ENCODE measurements at places on chromosomes 5 and 9.

GRCh38 chr9:37617161-37617560 lies 24.8 kb upstream of the TOMM5 start:
- DNase-seq: no peak

GRCh38 chr5:102196481-102196880 lies 99.6 kb downstream of the SLCO4C1 start:
- DNase-seq: no peak

- no peak for DNase-seq
Observed at GRCh38 chr5:179273073-179273435, 72.2 kb downstream of the ADAMTS2 start.

GRCh38 chr5:40879163-40879942 lies 29.9 kb upstream of the C7 start:
- DNase-seq: peak; percentile 33

GRCh38 chr5:26482810-26483375 lies 555.5 kb downstream of the CDH9 start:
- DNase-seq: peak; percentile 30

- DNase-seq: no peak
Observed at GRCh38 chr5:32740651-32741050, 29.5 kb downstream of the NPR3 start.

- DNase-seq: no peak
Observed at GRCh38 chr5:35804201-35804653, 52.5 kb upstream of the IL7R start.

- peak; percentile 34 for DNase-seq
Observed at GRCh38 chr9:79123415-79123814, 448.4 kb upstream of the TLE4 start.

GRCh38 chr5:78744951-78745534 lies 96.5 kb upstream of the LHFPL2 start:
- DNase-seq: no peak

DNA sequence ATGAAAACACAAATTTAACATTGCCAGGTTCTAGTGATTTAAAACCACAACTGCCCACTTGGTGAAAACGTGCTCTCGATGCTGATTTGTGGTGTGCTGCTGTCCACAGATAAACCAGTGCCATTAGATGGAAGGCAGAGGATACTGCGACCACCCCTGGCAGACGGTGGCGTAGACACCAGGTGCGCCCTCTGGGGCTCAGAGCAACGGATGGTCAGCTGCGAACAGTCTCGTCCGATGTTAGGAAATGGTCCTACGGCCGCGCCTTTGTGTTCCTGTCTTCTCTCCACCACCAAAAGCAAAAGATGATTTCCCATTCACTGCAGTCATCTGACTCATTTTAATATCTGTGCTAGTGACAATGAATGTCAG lies 43.2 kb downstream of the UBE2QL1 start:
- DNase-seq: no peak

GRCh38 chr9:73219985-73220626 lies 68.4 kb downstream of the ANXA1 start:
- peak; percentile 92 for DNase-seq

GRCh38 chr9:28542928-28543327 lies 969.6 kb upstream of the C9orf72 start:
- DNase-seq: no peak

DNA sequence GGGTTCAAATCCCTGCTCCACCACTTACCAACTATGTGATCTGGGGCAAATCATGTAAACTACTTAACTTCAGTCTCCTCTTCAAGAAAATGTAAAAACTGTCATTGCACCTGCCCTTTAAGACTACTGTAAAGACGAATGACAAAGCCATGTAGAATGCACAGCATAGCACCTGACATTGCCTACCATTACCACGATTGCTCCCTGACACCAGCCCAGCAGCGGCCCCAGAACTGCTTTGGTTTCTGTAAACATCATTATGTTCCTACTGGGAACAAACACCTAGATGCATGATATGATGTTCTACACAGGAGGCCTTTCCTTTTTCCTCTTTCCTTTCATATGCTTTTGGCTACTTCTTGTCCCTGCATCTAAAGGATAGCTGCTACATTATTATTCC lies 23.1 kb upstream of the PLPP6 start:
- DNase-seq: no peak

DNA sequence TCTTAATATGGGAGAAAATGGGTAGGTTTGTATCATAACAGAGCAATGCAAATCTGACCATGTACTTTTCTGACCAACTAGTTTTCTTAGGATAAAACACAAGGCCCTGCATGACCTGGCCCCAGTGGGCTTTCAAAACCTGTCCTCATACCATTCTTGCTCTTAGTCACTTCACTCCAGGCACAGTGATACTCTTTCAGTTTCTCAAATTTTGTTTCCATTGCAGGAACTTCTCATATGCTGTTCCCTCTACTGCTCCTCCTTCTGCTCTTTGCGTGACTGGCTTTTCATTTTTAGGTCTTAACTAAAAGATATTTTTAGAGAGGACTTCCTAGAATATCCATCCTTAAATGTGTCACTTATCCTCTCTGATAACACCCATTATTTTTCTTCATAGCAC lies 112.4 kb downstream of the INIP start:
- no peak for DNase-seq

DNA sequence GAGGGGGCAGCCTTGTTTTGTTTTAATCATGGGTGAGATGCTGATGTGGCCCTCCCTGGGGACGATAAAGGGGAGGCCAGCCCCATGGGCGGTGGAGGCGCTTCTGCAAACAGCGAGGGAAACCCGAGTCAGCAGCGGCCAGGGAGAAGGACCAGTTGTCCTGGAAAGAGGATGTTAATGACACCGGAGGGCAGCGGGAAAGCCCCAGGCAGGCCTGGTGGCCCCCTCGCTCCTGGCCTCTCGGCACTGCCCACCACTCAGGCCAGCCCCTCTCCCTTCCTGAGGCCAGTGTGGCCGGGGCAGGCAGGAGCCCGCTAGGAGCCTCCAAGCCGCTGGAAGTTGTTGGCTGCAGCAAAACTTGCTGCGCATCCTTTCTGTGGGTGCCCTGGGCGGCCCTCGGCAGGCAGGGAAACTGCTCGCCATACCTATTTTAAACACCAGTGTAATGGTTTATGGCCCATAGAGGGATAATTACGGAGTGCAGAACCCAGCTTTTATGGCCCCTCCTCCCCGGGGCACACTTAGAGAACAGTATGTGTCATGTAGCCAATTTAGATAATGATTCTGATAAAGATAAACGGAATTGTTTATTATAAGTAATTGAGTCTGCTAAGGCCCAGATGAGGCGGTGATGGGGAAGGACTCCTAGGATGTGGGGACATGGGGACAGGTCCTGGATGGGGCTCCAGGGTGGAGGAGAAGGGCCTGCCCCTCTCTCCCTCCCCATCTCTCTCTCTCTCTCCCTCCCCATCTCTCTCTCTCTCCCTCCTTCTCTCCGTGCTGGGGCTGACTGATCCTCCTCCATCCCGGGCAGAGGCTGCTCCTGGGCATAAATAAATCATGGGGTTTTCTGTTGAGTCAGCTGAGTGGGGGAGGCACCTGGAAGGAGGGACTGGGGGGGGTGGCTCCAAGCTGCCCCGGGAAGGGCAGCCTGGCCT lies 36.9 kb downstream of the LMX1B start:
- DNase-seq: no peak

- no peak for DNase-seq
Observed at GRCh38 chr9:33142535-33142934, 24.6 kb downstream of the B4GALT1 start.

- DNase-seq: no peak
Observed at GRCh38 chr5:439181-439580, 3.8 kb upstream of the EXOC3 start.

- no peak for DNase-seq
Observed at GRCh38 chr9:97772145-97772544, 75.0 kb upstream of the XPA start.

DNA sequence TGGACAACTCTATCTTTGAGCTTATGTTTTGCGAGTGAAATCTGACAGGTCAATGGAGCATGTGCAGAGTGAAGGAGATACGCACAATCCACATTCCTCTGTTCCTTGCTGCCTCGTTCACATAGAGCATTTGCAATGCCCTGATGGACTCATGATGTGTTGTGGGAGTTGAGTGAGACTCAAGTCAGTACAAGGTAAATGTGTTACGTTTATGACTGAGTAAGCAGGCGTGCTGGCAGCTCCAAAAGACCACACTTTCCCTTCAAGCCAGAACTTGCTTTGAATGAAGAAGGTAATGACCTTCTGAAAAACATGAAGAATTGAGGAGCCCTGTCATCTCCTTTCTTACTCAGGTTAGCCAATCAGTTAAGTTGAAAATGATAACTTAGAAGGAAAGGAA lies 477.8 kb downstream of the CTNND2 start:
- DNase-seq: no peak

DNA sequence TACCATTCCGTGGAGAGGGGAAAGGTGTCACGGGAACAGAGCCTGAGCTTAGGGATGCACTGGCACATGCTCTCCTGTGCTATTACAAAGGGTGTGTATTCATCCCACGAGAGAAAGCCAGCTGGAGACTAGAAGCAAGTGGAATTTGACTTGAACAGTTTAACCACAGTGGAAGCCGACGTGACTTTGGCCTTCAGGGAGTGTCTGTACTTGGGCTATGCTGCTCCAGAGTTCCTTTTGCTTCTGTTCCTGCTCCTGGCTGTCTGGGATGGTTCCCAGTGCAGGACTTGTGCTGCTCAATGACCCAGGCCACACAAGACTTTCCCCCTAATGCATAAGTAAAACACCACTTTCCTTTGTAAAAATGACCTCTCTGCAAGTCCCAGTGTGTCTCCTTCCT lies 7.9 kb upstream of the NFIL3 start:
- DNase-seq: no peak

- DNase-seq: no peak
Observed at GRCh38 chr9:95021166-95021886, 294.8 kb downstream of the AOPEP start.

- DNase-seq: no peak
Observed at GRCh38 chr5:112203229-112203628, 215.8 kb downstream of the EPB41L4A start.

DNA sequence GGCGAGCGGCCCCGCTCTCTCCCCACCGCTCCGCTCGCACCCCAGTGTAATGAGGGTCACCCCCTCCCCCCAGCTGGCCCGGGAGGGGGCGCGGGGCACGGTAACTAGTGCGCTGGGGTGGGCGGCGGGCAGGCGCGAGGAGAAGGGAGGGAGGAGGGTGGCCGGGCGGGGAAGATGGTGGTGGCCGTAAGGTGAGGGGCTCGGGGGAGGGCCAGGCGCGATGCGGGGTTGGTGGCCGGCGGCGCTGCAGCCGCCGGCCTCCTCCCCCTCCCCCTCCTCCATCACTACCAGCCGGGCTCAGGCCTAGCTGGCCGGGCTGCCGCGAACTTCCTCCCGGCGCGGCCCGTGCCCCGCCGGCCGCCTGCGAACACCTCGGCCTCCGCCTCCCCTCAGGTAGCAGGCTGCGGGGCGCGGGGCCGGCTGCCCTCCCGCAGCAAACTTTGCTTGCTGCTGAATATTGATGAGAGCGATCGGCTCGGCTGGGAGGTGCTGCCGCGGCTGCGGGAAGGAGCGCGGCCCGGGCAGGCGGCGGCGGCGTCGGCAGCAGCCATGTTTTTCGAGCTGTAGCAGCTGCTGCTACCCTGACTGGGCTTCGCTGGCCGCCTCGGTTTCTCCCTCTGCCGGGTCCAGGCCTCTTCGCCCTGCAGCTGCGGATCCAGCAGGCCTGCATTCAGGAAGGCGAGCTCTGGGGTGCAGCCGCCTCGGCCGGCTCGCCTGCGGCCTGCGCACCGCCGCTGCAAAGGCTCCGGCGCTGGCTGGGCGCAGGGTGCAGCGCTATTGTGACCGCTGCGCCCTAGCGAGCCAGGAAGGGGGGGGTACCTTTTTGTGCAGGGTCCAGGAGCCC lies 502 bp downstream of the NSD1 start:
- peak; percentile 56 for DNase-seq

- DNase-seq: no peak
Observed at GRCh38 chr5:119269061-119269944, 86.5 kb upstream of the TNFAIP8 start.

GRCh38 chr5:162068412-162068811 lies 839 bp downstream of the GABRG2 start:
- DNase-seq: peak; percentile 7

GRCh38 chr5:88551724-88552345 lies 283.2 kb upstream of the TMEM161B start:
- DNase-seq: no peak

GRCh38 chr5:107401470-107402122 lies 269.1 kb downstream of the EFNA5 start:
- no peak for DNase-seq

GRCh38 chr9:134605966-134606357 lies 35.6 kb upstream of the COL5A1 start:
- no peak for DNase-seq

GRCh38 chr5:81631621-81632020 lies 119.3 kb downstream of the SSBP2 start:
- no peak for DNase-seq

GRCh38 chr9:93645921-93646639 lies 69.7 kb downstream of the PHF2 start:
- no peak for DNase-seq

DNA sequence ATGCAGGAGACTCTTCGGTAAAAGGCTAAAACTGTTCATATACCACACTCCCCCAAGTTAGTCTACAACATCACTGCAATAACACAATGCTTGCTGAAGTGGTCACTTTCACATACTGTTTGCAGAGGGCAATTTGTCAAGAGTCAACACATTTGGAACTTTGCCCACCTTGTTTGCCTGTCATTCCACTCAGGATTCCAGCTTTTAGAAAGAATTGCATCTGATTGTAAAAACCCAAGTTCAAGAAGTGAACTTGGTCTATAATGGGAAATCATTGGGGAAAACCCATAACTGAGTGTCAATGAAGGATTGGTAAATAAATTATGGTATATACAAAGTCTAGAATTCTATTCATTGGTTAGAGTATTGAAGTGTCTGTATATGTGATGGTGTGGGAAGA lies 120.5 kb downstream of the GADD45G start:
- DNase-seq: no peak

- no peak for DNase-seq
Observed at GRCh38 chr5:131496400-131496713, 138.7 kb downstream of the RAPGEF6 start.

- no peak for DNase-seq
Observed at GRCh38 chr5:179274321-179275315, 70.6 kb downstream of the ADAMTS2 start.

- peak; percentile 24 for DNase-seq
Observed at GRCh38 chr5:37495210-37495609, 116.1 kb downstream of the WDR70 start.

- DNase-seq: peak; percentile 39
Observed at GRCh38 chr5:142779163-142779840, 9.1 kb downstream of the ARHGAP26 start.

GRCh38 chr5:35345222-35345621 lies 114.9 kb upstream of the PRLR start:
- DNase-seq: no peak

GRCh38 chr9:86955561-86955960 lies 8.3 kb upstream of the GAS1 start:
- no peak for DNase-seq

GRCh38 chr5:2112173-2113025 lies 229.7 kb upstream of the IRX4 start:
- DNase-seq: no peak

DNA sequence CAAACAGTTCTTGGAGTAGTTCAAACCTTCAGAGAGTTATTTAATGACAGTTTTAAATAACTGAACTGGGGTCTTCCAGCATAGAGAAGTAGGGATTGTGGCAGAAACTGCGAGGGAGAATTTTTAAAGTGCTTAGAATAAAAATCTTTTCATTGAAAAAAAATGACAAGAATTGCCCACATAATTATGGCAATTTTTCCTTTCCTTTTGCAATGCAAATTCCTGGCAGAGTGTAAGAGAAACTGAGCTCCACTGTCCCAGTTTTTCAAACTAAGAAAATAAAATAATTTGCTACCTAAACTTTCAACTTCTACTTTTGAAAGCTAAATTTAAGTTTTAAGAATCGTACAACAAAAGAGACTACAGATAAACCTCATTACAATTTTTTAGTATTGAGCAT lies 2.3 kb upstream of the PTGER4 start:
- no peak for DNase-seq

Measured in iris pigment epithelial cell (primary cell).